NCI-H524 (cell line): ENCODE measurements at places on chromosomes 7 and 10.

DNA sequence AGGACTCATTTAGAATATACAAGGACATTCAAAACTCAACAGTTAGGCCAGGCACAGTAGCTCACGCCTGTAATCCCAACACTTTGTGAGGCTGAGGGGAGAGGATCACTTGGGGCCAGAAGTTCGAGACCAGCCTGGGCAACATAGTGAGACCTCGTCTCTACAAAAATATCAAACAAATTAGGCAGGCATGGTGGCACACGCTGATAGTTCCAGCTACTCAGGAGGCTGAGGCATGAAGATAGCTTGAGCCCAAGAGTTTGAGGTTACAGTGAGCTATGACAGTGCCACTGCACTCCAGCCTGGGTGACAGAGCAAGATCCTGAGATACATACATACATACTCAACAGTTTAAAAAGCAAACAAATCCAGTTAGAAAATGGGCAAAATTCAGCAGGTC lies 44.9 kb downstream of the GNA12 start:
- DNase-seq = no peak

DNA sequence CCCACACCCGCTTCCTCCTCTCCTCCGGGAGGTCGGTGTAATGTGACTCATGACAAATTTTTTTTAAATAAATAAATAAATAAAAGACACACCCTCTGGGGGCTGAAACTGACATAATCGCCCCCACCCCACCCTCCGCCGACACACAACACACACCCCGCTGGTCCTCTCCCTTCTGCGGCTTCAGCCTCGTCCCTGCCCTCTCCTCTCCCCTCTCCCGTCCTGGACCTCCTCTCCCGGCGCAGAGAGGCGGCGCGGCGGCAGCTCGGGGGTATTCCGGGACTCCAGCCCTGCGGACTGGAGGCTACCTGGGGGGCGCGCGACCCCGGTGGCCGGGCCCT lies 686 bp downstream of the ABI1 start:
- peak; percentile 5 for DNase-seq

- no peak for DNase-seq
Observed at GRCh38 chr10:103921750-103922195, 3.8 kb upstream of the STN1 start.

DNA sequence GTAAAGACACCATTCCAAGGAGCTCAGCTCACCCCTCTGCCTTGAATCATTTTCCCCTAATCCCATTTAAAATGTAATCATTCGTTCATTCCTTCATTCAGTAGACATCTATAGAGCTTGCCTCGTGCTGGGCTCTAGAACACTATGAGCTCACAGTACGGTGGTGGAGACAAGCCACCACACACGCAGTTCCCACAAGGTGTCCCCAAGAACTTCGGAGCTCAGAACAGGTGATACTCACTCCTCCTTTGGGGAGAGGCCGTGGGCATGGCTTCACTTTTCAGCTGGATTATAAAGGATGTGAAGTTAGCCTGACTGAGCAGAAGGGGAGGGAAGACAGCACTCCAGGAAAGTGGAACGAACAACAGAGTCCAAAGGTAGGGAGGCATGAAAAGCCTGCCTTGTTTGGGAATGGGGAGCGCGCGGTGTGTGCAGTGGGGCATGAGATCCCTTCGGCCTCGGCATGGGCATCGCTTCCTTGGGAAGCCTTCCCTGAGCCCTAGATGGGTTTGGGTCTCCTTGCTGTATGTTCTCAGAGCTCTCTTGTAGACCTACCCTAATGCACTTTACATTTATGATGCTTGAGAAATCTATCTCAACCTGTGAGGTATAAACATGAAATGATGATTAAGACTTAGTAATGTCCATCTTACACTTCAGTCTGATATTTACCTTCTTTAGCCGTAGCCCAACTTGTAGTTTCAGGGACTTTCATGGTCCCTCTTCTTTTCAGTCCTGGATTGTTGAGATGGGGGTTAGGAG lies 809 bp upstream of the OGA start:
- DNase-seq = no peak

- no peak for DNase-seq
Observed at GRCh38 chr10:71651428-71651827, 68.2 kb downstream of the C10orf105 start.

DNA sequence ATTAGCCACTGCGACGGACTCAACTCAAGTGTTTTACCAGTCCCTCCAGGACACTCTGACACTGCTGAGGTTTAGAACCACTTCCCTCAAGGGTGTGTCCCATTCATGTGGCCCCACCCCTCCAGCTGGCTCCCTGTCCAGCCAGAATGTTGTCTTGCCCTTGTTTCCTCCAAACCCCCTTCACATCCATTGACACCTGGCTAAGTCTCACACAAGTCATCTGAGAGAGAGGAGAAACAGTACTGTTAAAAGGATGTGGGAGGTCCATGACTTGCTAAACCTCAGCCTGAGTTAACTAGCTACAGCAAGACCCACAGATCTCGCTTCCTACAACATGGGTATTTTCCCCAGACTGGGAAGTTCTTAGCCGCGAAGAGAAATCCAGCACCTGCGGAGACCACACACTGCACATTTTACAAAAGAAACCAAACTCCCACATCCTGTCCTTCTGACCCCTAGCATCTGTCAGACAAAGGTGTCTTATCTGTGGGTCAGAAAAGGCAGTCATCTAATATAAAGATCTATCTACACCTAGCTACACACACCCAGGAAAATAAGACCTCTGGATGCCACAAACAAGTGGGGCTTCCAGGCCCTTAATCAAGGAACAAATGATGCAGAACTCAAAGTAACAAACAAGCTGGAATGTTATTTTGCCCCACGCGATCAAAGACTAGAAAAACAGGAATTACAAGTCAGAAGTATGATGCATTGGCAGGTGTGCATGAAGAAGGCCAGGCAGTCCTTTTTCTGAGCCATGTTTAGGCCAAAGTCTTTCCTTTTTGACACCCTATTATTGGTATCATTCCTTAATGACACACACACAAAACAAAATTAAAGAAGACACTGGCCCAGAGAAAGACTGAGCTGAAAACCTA lies 13.9 kb downstream of the OSBPL3 start:
- DNase-seq = peak; percentile 35

DNA sequence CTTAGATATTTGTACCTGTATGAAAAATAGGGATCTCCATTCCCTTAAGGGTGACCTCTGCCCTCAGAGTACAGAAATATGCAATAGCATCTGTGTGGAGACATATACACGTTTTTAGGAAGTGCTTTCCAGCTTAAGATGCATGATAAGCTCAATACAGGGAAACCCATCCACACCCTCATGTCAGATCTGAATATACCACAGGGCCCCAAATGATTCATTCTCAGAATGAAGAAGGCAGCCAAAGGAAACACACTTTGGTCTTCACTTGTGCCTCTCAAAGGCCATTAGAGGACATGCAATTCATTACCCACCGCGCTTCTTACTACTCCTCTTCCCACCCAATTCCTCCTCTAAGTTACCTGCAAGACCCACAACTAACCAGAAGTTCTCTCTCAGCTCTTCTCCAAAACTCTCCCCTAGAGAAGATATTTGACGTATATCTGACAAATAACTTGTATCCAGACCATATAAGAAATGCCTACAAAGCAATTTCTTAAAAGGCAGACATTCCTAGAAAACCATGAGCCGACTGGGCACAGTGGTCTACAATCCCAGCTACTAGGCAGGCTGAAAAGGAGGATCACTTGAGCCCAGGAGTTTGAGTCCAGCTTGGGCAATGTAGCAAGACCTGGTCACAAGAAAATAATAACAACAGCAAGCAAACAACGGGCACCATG lies 103.0 kb downstream of the OAT start:
- no peak for DNase-seq

GRCh38 chr10:20990604-20991003 lies 93.5 kb upstream of the NEBL start:
- DNase-seq = no peak

DNA sequence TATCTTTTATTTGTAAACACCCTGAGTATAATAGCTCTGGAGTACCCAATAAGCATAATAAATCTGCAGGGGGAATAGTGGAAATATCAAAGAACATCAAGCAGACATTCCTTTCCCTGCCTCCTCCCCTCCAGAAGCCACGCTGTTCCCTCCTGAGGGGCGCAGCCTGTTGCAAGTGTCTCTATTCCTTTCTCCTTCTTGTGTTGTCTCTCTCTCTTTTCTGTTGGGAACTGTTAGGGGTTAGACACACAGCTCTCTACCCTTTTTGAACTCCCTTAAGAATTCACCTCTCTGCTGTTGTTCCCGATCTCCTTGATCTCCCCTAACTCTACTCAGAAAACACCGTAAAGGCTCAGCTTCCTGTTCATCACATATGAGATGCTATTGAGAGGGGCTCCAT lies 178.0 kb upstream of the FZD1 start:
- no peak for DNase-seq

DNA sequence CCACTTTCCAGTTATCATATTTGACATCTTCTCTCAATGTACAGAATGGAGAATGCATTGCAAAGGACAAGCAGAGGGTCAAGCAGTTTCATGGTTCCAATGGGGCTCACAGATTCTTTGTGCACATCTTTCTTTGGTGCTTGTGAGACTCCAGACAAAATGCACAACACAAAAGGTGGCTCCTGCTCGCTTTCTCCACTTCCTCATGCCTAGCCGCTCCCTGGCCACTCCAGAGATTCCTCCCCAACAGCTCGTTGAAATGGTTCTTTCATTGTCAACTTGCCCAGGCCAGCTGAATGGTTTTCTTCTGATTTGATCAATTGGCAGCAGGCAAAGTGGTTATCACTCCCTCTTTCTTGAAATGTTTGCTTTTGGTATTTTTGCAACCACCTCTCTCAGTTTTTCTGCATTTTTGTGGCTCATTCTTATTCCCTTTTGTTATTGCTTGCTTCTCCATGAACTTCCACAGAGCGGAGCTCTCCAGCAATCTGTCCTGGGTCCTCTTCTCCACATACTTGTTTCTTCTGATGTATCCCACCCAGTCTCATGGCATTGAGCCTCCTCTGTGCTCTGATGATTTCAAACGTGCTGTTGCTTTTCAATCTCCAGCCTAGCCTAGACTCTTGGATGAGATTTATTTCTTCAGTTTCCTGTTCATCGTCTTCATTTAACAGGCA lies 507.8 kb upstream of the MKI67 start:
- DNase-seq = no peak

GRCh38 chr7:56229631-56230030 lies 113.4 kb upstream of the NUPR2 start:
- no peak for DNase-seq

DNA sequence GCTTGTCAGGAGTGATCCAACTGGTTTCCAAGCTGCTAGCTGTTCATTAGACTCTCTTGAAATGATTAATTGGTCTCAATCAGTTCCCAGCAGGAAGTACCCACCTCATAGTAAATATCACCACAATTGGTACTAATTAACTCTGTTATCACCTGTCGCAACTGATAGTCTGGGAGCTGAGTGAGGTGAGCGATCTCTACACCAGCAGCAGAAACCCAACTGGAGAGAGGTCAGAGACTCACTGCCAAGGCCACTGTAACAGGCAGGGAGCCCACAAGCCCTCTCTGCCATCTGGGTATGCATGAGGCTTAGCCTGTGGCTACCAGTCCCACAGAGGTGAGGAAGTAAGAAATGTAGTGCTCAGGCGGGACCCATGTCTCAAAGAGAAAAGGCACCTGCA lies 245.5 kb downstream of the DYNC1I1 start:
- DNase-seq = peak; percentile 7
